ENCODE measurements at places on chromosomes 3 and 15.
A peak's percentile ranks its signal among the peaks of the same experiment; 100 is the strongest.

DNA sequence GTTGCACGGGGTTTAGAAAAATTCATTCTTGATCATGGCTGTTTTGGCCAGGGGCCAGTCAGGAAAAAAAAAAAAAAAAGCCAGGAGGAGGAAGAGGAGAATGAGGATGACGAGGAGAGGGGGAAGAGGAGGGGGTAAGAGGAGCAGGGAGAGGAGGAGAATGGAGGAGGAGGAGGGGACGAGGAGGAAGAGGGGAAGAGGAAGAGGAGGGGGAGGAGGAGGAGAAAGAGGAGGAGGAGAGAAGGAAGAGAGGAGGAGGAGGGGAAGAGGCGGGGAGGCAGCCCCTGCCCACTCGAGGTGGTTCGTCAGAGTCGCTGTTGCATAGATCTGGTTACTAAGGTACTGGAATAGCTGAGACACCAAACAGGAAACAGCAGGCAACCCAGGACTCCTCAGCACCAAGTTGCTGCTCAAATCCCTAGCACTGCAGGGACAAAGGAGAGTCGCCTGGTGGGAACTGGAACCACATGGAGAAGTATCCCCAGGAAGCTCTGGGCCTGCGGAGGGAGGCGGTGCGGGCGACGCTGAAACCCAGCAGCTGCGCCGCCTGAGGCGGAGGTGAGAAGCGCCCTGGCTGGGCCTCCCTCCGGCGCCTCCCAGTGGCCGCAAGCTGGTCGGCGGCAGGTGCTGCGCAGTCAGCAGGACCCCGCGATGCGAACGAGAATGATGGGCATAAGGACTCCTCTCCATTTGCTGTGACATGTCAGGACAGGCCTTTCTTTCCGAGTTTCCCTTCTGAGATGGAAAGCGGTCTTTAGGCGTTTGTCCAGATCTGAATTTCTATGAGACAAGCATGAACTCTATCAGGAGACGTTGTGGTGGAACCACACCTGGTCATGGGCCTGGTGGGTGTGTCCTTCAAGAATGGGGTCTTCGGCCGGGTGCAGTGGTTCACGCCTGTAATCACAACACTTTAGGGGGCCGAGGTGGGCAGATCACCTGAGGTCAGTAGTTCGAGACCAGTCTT lies 17.5 kb downstream of the FAM240A start:
- DNase-seq: peak; percentile 54

DNA sequence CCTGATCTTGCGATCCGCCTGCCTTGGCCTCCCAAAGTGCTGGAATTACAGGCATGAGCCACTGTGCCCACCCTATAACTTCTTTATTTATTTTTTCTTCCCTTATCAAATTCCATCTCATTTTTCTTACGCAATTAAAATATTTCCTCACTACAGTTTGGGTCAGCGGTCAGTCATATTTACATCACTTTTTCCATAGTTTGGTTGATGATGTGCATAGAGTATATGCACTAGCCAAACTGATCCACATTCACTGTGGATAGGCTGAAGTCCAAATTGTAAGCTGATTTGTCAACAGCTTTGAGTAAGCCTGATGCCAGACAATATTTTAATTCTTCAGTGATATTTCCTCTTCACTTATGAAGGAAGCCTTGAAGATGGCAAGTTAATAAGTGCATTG lies 256.3 kb downstream of the TIGIT start:
- no peak for DNase-seq

DNA sequence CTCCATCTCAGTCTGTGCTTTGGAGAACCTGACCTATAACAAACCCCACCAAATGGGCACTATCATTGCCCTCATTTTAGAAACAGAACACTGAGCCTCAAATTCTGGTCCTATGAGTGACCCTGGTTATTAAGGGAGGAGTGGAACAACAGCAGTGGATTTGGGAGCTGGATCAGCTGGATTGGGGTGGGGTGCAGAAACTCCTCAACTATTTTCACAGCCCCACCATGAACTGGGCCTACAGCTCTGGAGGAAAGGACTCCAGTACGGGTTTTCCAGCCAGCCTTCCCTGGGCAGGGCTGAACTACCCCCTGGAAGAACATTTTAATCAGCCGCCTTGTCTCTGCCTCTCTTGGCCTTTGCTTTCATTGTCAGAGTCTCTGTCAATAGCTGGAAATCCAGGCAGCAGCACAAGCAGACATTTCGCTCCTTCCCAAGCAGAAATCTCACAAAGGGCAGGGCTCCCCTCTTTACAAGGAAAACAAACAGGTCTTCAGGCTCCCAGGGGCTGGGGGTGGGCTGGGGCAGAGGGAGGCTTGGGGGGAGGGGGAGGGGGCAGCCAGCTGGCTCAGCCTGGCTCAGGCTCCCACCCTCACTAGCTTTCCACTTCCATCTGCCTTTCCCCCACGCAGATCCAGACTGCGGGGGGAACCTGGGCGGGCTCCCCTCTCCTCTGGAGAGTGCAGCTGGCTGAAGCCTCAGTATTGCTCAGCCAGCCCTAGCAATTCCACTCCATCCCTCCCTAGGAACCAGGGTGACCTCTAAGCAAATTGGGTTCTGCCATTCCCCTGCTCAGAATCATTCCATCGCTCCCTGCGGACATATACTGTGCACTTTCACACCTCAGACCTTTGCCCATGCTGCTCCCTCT lies 13.7 kb upstream of the TLE3 start:
- DNase-seq: no peak

DNA sequence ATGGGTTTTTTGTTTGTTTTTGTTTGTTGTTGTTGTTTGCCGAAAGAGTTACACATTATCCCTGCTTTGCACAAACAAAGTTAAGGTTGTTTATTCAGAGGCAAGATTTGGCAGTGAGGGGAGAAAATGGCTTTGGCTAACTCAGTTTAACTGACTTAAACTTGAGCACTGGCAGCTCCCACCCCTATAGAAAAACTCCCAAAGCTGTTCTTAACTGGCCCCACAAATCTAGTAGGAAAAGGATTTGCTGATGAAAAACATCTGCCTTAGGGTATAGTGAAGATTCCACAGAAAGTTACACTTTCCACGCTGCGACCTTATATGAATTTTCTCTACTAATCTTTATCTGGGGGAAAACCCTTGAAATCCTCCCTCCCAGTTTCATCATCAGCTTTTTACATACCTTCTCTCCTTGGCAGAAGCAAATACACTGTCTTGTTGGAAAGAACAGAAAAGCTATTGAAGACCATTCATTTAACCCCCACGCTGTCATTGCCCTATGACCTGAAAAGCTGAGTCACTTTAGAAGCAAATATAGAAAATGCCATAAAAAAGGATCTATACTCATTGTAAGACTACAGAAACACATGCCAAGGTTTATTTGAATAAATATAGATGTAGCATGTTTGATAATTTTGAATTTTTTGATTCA lies 551.7 kb downstream of the NR2F2 start:
- DNase-seq: no peak

- DNase-seq: no peak
These were observed 96.3 kb downstream of the EOMES start for GRCh38 chr3:27625864-27626263.

DNA sequence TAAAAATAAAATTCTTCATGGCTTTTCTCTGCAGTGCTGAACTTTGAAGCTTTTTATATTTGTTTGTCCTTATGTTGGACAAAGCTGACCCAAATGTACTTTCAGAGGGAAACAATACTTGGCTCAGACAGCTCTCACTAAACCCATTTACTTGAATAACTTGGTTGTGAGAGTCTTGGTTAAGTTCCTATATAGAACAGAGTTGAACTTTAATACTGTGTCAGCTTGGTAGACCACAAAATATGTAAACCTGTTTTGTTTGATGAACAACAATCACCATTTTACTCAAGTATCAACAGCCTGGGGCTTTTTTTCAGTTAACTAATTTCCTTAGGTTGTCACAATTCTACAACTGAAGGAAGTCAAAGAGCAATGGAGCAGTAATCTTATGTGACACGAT lies 211.9 kb downstream of the CADM2 start:
- no peak for DNase-seq

GRCh38 chr3:9199775-9200174 lies 49.7 kb downstream of the SRGAP3 start:
- DNase-seq: no peak

GRCh38 chr15:59703979-59704796 lies 15.1 kb upstream of the BNIP2 start:
- no peak for DNase-seq

GRCh38 chr15:73564255-73564654 lies 68.9 kb downstream of the NPTN start:
- DNase-seq: no peak

- no peak for DNase-seq
These were observed 149.4 kb downstream of the LRRK1 start for GRCh38 chr15:101068523-101068960.

DNA sequence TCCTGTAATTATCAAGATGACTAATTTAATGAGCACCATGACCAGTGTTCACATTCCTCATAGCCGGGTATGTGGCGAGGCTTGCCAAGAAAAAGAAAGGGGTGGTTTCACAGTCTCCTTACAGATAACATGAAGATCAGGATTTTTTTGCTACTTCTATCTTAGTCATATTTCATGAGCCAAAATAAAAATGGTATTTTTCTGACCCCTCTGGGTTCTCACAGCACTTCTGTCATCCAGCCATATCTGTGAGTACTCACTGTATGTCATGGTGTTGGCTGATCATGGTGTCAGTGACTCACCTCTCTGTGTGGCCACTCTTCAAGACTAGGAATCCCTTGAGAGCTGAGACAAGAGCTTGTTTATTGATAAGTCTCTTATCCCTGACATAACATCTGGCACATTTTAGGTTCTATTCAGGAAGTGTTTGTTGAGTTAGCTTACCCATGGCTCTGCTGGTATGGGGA lies 130.5 kb upstream of the LMCD1 start:
- DNase-seq: no peak

GRCh38 chr3:13715167-13715954 lies 164.5 kb downstream of the WNT7A start:
- no peak for DNase-seq

DNA sequence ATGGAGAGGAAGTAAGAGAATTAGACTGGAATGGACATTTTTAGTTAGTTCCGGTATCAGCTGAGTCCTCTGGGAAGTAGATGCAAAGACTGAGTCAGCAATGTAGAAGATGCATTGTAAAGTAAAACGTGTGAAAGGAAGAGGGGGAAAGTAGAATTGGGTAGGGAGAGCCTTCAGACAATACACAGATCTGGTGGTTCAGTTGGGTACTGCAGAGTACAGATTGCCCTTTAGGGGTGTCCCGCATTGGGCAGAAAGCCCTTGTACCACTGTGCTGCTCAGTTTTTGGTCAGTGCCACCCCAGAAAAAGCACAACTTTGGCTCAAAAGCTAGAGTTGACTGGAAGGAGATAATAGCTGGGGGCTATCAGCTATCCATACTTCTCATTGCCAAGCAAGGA lies 247.4 kb downstream of the KBTBD8 start:
- DNase-seq: no peak

DNA sequence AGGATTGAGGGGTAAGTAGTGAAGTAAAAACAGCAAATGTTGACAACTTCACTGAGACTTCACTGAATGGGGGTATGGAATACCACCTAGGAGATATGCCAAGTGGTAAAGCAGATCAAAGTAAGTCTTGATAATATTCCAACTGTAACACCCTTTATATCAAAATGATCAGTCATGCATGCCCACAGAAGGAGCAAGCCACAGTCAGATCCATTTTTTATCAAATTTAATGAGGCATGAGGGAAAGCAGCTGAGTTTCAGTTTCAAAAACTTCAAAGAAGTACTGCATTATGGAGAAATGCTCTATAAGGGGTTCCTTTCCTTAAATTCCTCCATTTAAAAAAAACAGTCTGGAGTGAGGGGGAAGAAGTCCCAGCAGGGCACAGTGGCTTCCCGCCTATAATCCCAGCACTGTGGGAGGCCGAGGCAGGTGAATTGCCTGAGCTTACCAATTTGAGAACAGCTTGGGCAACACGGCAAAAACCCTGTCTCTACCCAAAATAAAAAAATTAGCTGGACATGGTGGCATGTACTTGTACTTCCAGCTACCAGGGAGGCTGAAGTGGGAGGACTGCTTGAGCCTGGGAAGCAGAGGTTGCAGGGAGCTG lies 56.9 kb downstream of the TJP1 start:
- no peak for DNase-seq

DNA sequence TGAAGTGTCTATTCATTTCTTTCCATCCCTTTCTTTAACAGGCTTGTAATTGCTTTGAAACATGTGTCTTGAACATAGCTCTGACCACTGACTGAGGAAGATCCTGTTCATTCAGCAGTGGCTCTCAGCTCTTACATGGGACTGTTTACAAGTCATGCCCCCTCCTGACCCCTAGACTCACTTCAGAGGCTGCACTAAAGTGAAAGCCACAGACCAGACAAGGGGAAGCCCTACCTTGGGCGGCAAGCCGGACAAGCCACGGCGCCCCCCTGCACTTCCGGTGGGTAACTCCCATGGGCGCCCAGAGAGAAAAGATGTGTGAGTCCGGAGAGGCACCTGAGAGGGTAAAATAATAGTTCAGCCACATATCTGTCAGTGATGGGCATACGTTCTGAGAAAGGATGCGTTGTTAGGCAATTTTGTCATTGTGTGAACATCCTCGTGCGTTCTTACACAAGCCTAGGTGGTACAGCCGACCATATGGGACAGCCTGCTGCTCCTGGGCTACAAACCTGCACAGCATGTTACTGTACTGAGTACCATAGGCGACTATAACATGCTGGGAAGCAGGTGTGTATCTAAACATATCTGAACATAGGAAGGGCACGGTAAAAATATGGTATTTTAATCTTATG lies 116.2 kb downstream of the CHSY1 start:
- no peak for DNase-seq

DNA sequence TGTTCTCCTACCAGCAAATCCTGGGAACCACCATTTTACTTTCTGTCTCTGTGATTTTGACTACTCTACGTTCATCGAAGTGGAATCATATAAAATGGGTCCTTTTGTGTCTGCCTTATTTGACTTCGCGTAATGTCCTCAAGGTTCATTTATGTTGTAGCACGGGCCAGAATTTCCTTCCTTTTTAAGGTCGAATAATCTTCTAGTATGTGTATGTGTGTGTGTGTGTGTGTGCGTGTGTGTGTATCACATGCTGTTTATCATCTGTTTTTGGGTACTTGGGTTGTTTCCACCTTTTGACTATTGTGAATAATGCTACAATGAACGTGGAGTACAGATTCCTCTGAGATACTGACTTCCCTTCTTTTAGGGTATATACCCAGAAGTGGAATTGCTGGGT lies 35.3 kb downstream of the STARD5 start:
- no peak for DNase-seq

GRCh38 chr3:4826237-4827100 lies 152.8 kb upstream of the BHLHE40 start:
- no peak for DNase-seq

GRCh38 chr15:63234451-63234870 lies 42.9 kb upstream of the APH1B start:
- DNase-seq: no peak

DNA sequence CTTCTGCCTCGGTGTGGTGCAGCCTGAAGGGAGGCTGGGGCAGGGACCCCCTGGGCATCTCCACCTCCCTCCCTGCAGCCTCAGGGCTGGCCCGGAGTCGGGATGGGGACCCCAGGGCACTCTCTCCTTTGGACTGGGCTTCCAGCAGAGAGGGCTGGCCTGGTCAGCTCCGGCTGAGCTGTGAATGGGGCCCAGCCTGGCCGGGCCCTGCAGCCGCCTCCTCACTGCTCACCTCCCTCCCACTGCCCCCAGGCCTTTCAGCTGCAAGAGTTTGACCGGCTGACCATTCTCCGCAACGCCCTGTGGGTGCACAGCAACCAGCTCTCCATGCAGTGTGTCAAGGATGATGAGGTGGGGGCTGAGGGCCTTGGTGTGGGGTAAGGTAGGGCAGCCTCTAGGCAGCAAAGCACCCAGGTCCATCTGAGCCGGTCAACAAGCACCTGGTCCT lies 36.0 kb downstream of the PSTPIP1 start:
- DNase-seq: no peak

- DNase-seq: no peak
These were observed 2.2 kb downstream of the DENND4A start for GRCh38 chr15:65789759-65790425.

- DNase-seq: no peak
These were observed 263.6 kb downstream of the GABRG3 start for GRCh38 chr15:27234593-27234992.
